ENCODE measurements at places on chromosomes 4 and X. TPM values are rescaled to one million over a fixed set of nuclear protein-coding genes. Genes with fewer than 3 reads are reported as not detected.

The FAM3A gene
- 8.1 TPM for total RNA-seq

The ZMAT1 gene
- 7.5 TPM for total RNA-seq

The VCX3A gene
- not detected for total RNA-seq

The DRP2 gene
- 4.2 TPM for total RNA-seq

The F9 gene
- not detected for total RNA-seq

The CCDC120 gene
- total RNA-seq: 2.0 TPM

DNA sequence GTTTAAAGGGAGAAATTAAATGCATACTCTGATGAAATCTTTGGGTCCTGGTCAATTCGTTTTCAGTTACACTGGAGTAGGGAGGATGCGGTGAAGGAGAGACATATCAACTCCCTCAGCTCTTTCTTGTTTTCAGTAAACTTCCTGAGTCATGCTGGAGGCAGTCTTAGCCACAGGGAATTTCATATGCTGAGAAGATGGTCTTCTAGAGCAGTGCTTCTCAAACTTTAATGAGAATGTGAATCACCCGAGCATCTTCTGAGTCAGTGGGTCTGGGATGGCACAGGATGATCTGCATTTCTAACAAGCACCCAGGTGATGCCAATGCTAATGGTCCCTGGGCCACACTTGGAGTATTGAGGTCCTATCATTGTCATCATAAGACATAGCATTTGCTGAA lies 214.5 kb downstream of the KIT start:
- no peak for DNase-seq

DNA sequence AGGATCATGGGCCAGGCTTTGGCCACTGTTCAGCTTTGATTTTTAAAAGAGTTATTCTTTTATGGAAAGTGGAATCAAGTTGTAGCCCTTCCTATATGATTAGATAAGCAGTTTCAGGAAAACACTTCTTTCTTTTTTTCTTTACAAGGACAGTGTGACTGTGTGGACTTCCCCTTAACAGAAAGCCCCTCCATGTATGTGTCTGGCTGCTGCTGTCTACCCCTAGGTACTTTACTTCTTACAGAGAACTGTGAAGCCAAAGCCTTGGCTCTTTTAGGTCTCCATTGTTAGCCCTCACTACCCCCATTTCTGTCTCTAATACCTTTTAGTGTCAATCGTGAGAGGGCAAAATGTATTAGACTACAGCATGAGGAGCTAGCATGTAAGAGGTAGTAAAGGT lies 19.1 kb downstream of the VSIG1 start:
- no peak for DNase-seq

GRCh38 chr4:17544831-17545234 lies 29.9 kb downstream of the CLRN2 start:
- DNase-seq: no peak

- no peak for DNase-seq
These were observed 48.1 kb downstream of the SRPX start for GRCh38 chrX:38172596-38172995.

DNA sequence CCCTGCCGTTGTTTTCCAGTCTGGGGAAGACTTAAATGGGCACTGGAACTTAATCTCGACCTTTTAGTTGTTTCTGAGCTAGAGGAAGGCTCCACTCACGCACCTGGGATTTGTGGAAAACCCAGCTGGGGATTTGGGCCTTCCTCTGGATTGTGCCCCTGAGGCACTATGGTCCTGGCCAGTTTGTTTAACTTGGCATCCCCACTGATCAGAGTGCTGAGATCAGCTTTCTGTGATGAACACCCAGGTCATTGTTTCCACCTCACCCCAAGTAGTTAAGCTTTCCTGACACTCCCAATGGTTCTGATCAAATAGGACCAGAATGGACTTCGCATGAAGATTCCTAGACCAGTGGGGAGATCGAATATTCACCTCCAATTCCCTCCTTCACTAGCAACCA lies 20.5 kb upstream of the NAP1L5 start:
- DNase-seq: no peak

GRCh38 chr4:145055533-145056257 lies 42.3 kb downstream of the ANAPC10 start:
- no peak for DNase-seq

DNA sequence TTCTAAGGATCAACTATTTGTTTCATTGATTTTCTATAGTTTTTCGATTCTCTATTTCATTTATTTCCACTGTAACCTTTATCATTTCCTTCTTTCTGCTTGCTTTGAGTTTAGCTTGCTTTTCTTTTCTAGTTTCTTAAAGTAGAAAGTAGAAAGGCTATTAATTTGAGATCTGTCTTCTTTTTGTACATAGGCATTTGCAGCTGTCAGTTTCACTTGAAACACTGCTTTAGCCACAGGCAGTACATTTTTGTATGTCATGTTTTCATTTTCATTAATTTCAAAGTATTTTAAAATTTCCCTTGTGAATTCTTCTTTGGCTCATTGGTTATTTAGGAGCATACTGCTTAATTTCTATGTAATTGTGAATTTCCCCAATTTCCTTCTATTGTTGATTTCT lies 152.2 kb downstream of the SH3KBP1 start:
- DNase-seq: no peak

DNA sequence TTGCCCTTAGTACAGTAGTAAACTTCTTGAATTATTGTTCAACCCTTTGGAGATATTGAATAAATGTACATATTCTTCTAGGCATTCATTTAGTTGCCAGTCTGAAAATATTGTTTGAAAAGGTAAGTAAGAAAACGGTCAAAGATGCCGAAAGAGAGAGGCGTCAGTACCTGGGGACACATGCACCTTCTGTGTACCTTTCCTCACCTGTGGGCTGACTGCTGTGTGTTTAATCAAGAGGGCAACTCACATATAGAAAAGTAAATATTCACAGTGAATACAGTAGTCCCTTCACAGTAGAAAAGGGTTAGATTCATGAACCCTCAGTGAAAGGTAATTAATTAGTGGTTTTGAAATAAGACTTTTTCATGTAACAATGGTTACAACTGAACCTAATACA lies 6.9 kb downstream of the ANXA10 start:
- no peak for DNase-seq

All from occipital lobe (tissue), 3 donors.